ENCODE measurements at places on chromosomes 7 and 10.

GRCh38 chr7:103447073-103447960, 1.3 kb upstream of the SLC26A5 start:
- DNase-seq: peak; percentile 82

DNA sequence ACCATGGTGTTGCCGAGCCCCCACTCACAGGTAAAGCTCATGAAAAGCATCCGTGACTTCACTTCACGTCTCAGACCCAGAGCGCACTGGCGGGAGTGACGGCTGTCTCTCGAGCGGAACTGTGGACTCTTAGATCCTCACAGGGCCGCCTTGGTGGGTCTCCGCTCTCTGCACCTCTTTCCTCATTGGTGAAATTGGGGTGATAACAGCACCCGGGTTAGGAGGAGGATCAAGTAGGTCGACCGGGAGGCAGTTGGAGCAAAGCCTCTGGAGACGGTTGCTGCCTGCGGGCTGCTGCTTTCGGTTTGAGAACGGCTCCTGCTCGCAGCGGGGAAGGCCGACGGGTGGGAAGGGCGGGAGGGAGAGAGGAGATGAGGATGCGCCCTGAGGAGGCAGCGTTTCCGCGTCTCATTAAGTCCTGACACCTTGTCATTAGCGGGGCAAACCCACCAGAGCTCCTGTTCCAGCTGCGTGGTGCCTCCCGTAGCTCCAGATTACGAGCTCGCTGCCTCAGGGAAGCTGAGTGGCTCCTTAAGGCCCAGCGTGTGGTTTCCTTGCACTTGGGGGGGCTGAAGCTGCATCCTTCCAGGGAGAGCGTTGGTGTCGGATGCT, 51.9 kb upstream of the CFAP46 start:
- DNase-seq: no peak

- no peak for DNase-seq
These were observed 18.8 kb upstream of the SMNDC1 start for GRCh38 chr10:110323503-110323902.

DNA sequence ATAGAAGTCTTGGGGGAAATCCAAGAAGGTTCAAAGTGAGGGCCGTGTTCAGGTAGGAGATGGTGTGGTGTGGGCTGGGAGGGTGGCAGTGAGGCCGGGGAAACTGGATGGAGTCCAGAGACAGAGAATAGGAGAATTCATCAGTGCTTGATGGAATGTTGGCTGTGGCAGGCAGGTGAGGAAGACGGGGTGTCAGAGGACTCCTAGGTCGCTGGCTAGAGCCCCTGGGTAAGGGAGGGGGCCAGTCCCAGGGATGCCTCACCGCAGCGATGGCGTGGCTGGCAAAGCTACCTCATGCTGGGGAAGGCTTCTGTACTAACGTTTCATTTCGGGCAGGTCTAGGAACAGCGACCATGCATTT, 373.0 kb downstream of the RPS24 start:
- no peak for DNase-seq

DNA sequence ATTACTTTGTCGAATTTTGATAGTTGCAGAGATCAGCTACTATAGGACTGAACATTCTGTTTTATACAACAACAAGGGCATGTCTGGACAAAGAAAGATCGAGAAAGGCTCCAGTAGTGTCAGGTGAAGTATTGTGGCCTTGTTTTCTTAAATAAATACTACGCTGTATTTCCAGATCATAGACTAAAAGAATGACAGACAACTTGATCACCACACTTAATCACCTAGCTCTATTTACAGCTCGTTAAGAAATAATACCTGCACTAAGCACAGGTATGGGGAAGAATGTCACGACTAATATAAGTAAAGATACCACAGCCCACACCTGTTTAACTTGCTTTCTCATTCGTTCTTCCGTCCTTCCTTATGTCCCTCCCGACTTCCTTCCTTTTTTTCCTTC, 269.2 kb downstream of the HGF start:
- DNase-seq: no peak

DNA sequence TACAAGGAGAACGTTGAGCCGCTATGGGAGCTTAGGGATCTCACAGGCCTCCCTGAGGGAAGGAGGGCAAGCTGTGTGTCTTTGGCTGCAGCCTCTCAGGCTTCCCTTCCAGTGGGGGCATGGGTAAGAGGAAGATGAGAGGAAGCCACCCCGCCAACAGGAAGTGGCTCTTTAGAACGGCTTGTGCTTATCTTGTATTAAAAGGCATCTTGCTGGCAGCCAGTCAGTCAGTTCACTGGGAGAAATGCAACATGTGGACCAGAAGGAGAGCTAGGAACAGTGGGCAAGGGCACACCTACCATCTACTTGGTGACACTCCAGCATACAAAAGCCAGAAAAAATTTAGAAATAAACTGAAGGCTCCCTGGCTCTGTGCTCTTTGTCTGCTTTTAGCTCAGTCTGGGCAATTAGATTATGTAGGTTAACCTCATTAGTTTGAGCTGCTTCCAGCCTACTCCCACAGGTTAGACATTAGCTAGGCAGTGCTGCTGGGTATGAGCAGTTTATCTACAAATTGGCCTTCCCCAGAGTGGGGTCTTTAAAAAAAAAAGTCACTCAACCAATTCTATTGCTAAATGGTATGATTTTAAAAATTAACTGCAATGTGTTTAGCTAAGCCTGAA, 595.9 kb downstream of the KCNMA1 start:
- no peak for DNase-seq

- no peak for DNase-seq
These were observed 69.0 kb downstream of the PARD3 start for GRCh38 chr10:34746094-34746493.
